ENCODE measurements at places on chromosomes 5 and 9.
A peak's percentile ranks its signal among the peaks of the same experiment; 100 is the strongest.

DNA sequence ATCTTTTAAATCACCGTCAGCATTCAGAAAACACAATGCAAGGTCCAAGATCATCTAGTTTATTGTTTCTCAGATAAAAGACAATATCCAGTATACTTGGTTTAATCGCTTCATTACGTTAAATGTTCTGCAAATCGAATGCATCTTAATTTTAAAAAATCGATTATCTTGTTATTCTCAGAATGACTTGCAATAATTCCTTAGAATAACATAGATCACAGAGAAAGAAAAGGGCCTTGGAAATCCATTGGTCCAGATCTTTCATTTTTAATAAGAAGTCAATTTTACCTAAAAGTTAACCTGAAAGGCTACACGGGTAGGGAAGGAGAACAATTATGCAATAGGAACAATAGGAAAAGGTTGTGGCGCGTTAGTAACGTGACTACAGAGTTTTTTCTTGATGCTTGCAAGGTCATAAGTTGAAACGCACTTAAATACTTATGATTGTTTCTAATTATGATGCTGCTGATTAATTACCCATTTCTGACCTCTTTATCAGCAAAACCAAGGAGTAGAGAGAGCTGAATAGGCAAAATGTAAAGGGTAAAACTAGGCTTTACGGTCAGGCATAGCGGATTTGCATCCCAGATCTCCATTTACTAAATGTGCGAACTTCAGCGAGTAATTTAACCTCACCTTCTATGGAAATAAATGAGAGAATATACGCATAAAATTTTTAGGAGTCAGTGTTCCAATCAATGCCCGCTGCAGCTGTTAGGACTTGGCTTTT is 769 bp upstream of the LYRM7 start:
- no peak for DNase-seq

DNA sequence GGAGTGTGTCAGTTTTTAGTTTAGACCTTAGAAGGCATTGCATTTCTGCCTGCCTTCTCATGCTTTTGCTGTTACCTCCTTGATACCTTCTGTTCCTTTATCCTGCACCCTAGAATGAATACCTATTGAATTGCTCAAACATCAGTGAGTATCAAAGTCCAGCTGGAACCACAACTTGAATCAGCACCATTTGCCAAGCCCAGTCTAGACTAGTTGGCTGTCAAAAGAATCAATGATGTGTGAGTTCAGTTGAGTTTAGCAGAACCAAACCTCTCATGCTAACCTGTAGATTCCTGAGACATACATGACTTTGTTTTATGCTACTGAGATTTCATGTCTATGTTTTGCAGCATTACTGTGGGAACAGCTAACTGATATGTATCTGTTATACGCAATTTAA is 116.6 kb downstream of the FAM170A start:
- DNase-seq = no peak

GRCh38 chr9:89293014-89293413 is 18.0 kb upstream of the CKS2 start:
- DNase-seq = no peak

DNA sequence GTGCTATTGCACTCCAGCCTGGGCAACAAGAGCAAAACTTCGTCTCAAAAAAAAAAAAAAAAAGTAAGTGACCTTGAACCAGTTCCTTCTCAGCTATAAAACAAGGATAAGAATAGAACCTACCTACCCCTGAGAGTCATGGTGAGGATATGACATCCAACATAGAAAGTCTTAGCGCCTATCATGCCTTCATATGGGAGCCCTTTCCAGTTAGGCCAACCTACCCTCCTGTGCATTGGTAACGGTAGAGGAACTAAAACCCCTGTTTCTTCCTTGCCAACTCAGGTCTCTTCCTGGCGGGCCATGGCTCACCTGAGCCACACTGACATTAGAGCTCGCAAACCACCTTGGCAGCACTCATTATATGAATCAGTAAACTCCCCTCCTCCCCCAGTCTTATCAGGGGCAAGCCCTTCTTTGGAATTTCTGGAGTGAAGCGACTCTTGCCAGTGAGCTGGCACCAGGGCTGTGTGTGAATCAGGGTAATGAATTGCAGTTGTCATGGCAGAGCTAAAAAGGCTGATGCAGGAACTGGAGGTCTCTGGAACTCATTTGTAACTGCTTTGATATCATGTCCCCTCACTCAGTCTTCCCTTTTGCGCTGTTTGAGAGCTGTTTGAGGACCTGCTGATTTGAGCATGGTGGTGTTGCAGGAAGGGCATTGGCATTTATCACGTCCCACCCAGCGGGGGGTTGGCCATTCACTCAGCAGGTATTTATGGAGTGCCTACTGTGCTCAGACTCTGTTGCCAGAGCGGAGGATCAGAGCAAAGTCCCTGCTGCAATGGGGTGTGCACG is 10.3 kb downstream of the WWC1 start:
- no peak for DNase-seq

DNA sequence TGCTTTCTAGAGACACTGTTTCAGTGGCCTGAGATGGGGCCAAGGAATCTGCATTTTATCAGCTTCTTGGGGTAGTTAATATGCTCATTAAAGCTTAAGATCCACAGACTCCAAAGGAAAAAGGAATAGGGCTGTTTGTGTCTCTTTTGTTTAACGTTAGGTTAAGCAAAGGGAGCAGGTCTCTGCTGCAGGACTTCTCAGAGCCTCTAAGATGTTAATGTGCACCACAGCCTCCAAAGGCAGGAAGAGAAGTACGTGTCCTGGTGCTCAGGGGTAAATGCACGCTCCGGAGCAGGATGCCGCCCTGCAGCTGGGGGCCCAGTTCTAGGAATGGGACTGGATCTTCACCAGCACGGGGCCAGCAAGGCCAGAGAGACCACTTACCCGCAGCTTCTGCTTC is 19.6 kb downstream of the SPARC start:
- DNase-seq = no peak

GRCh38 chr9:129637102-129637501 is 4.8 kb downstream of the ASB6 start:
- no peak for DNase-seq

DNA sequence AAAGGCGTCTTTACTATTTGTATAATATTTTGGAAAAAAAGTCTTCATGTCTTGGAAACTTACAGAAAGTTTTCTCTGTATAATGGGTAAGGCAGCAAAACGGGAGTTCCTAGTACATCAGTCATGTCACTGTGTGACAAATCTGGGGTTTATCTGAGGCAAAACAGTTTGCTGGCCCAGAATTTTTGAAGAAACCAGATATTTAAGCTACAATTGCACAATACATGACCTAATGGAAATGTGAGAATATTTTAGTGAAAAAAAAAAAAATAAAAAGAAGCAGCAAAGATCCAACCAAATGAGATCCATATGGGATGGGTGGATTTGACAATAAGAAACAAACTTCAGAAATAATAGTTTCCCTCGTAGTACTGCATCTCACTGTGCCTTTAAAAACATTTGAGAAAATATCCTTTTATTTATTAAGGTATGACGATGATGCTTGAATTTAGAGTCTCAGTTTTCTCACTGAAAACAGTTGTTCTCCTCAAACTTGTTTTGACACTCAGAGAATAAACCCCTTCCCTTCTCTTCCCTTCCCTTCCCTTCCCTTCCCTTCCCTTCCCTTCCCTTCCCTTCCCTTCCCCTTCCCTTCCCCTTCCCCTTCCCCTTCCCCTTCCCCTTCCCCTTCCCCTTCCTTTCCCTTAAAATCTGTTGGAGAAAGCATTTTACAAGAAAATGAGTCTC is 180.5 kb upstream of the TUT7 start:
- DNase-seq = no peak

DNA sequence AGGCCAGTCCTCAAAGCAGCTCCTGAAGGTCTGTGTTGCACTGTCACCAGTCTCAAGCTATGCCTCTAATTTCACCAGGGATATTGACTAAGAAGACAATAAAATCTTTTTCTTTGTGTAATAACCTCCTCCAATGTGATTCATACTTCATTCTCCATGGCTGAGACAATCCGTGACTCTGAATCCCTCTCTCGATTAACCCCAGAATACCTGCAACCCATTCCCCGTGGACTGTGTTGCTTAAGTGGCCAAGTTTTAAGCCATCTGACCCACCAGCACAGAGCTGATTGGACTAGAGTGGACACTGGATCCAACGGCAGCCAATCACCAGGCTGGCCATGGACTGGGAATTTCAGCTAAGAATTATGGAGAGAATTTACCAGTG is 5.4 kb upstream of the CCIN start:
- DNase-seq = no peak

DNA sequence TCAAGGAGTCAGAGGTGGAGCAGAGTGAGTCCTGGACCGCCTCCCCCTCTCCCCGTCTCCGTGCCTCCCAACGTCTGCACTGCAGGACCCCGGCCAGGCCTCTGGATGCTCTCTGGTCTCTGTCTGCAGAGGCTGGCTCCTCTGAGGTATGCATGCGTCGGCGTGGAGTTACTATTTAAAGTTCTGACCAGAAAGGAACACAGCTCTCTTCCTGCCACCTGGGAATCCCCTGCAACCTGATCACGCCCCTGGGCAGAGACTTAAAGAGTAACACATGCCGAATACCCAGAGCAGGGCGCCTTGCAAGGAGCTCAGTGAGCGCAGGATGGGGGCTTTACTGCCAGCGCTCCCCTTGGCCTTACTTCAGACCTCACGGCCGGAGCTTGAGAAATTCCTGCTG is 16.0 kb downstream of the ANXA6 start:
- no peak for DNase-seq

GRCh38 chr5:15948190-15948589 is 231.4 kb downstream of the MARCHF11 start:
- DNase-seq = no peak

DNA sequence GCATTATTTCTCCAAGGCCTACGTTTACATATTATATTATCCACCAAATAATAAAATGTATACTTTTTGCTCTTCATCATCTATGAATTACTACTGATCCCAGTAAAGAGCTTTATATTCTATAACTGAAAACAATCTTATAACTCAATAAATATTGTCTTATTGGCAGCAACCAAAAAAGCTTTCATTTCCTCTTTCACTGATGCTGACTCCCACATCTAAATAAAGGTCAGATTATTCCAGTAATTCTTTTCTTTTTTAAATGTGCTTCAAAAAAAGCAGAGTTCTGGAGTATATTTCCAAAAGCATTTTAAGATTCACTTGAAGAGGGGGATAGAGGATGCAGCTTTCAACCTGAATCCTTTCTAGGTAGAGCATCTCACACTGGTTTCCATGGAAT is 75.3 kb upstream of the NR4A3 start:
- DNase-seq = no peak

- DNase-seq = no peak
Observed at GRCh38 chr5:12023614-12024241, 119.5 kb upstream of the CTNND2 start.

- DNase-seq = no peak
Observed at GRCh38 chr5:164027738-164028137, 522.3 kb downstream of the MAT2B start.

- no peak for DNase-seq
Observed at GRCh38 chr9:90259311-90260246, 383.0 kb downstream of the DIRAS2 start.

DNA sequence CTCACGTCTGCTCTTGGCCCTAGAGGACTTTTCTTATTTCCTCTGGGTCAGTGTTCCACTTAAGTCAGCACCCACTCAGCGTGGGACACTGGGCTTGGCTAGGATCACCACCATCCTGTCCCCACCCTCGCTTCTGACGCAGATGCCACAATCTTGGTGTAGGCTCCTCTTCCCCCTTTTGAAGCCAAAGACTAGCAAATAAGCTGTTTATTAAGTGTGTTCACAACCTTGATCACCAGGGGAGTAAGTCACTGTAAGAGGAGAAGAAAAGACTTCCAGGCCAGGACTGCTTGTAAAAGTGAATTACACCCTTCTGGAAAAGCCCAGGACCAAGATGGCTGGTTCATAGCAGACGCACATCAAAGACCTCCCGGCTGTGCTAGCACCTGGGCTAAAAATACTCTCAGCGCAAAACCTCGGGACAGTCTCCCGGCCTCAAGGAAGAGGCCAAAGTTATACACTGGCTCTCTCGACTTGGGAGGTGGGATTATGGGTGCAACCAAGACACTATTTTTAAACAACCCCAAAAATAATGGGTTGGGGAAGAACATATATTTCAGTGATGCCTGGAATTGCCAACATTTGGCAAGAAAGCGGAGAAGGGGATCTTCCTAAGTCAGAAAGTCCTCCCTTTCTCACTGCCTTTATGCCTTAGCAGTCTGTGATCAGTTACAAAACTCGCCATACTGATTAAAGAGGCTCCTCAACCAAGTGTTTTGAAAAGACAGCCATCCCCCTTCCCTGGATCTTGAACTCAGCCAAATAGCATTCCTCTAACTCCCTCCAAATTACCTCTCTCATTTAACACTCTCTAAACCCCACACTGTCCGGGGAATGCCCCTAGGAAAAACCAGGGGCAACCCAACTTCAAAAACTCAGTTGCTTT is 69.4 kb downstream of the RAPGEF1 start:
- DNase-seq = no peak

- DNase-seq = no peak
Observed at GRCh38 chr9:89622933-89623861, 18.4 kb downstream of the GADD45G start.

DNA sequence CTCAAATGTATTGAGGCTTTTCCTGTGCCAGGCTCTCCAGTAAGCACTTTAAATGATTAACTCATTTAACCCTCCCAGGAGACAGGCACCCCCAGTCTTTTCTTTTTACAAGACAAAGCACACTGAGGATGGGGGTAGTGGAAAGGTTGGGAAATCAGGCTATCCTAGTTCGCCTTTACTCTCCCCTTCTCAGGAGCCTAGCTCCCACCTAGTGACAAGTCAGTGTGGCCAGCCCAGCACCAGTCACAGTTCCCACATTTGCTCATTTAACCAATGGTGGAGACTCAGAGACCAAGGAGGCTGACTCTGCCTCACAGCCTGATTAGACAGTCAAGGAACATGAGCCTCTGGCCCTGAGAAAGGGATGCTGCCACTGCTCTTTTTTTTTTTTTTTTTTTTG is 3.5 kb downstream of the ALDH7A1 start:
- no peak for DNase-seq

GRCh38 chr5:112283034-112283582 is 136.0 kb downstream of the EPB41L4A start:
- no peak for DNase-seq

- DNase-seq = peak; percentile 51
Observed at GRCh38 chr9:15211160-15211814, 95.7 kb downstream of the TTC39B start.

DNA sequence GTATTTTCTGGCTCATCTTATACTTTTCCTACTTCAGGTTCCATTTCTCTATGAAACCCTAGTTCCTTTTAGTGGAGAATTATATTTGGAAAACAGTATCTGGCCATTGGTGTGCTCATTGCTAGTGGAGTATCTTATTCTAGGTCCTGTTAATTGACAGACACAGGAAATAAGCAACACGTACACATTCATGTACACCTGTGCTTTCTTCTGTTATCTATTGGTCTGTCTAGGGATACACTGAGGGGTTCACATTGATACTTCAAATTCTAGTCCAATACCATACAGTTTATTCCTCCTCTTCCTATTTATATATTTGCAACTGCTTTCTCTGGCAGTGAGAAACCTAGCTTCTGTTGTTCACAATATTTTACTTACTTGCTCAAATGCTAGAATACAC is 110.2 kb downstream of the FER start:
- DNase-seq = no peak

GRCh38 chr5:159498630-159499029 is 168.3 kb upstream of the IL12B start:
- DNase-seq = no peak

GRCh38 chr5:159911349-159911748 is 4.9 kb upstream of the ADRA1B start:
- DNase-seq = no peak
